Thoracic aorta (tissue), 2 donors: ENCODE measurements at places on chromosomes 13 and 19.

DNA sequence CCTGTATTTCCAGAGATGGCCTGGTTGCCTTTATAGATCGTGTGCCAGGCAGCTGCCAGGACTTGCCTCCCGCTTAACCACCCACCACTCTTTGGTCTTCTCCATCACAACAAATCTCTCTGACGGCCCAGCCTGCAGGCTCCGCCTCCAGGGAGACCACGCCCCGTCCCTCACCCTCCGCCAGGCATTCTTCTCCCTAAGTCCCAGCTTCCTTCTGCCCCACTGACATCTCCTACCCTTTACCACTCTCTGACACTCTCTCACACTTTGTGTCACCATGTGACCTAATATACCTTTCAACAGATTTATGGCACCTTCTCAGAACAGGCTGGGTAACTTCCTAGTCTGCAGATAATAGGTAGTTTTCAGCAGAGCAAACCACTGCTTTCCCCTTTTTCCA, 95.1 kb downstream of the CAB39L start:
- DNase-seq: no peak

GRCh38 chr13:28239374-28239773, 101.0 kb downstream of the PAN3 start:
- no peak for DNase-seq

DNA sequence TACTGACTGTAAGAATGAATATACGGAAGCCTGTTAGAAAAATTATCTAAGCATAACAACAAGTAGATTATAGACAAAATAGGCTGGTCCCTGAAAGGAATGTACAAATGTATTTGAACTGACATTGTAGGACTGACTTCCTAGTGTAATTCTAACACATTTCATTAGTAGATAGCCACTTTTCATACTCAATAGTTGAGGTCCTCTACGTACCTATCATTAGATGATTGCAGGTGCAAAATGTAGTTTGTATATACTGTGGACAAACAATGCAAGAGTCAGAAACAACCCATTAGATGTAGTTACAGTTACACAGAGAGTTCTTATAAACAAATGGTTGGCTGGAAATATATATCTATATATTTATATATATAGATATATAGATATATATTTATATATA, 402.3 kb upstream of the SLITRK6 start:
- no peak for DNase-seq

GRCh38 chr19:48558018-48558684, 6.2 kb downstream of the SULT2B1 start:
- DNase-seq: no peak

- DNase-seq: no peak
Measured at GRCh38 chr19:15439821-15440641, 9.7 kb downstream of the WIZ start.

GRCh38 chr13:43127827-43128226, 104.4 kb downstream of the DNAJC15 start:
- no peak for DNase-seq

- DNase-seq: no peak
Measured at GRCh38 chr13:64928696-64929499, 2301.2 kb downstream of the PCDH9 start.

GRCh38 chr13:109913936-109914510, 127.6 kb upstream of the IRS2 start:
- no peak for DNase-seq

DNA sequence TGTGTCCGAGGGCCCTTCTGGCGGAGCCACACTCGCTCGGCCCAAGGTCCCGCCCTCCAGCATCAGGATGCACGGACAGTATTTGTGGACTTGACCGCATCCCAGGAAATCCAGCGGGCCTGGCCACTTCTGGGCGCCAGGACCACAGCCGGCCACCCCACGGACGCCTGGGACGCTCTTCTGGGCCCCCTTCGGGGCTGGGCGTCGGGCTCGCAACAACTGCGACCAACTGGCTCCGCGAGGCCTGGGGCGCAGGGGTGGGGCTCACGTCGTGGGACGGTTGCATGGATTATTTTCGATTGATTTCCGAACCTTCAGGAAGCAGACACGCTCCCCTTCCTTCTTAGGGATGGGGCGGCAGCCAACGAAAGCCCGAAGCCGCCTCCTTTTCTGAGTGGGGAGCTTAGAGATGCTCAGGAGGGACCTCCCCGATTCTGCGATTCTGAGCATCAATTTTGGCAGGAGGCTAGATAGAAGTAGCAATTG, 521 bp upstream of the NUP58 start:
- DNase-seq: no peak

- DNase-seq: no peak
Measured at GRCh38 chr13:106786006-106786563, 218.1 kb upstream of the ARGLU1 start.

- no peak for DNase-seq
Measured at GRCh38 chr13:58587183-58587582, 955.6 kb downstream of the PCDH17 start.

DNA sequence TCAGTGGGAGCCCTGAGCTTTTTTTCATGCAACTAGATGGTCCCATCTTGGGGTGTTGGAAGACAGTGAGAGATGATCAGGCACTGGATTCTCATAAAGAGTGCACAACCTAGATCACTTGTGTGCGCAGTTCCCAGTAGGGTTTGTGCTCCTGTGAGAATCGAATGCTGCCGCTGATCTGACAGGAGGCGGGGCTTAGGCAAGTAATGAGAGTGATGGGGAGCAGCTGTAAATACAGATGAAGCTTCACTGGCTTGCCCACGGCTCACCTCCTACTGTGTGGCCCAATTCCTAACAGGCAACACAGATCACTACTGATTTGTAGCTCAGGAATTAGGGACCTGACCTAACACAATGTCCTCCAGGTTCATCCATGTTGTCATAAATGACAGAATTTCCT, 43.6 kb upstream of the UBAC2 start:
- DNase-seq: no peak

DNA sequence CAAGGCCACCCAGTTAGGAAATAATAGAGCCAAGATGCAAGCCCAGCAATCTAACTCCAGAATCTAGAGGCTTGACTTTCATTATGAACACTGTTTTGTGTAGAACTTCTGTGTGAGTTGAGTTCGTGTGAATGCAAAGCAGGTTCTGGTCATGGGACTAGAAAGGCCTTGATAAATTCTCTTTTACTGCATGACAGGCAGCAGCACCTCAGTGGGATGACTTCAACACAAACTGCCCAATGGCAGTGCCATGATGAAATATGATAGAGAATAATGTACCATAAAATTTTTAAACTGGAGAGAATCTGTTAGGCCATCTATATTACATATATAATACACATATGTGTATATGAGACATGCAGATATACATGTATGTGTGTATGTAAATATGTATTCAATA, 214.5 kb downstream of the KLF5 start:
- DNase-seq: no peak

- no peak for DNase-seq
Measured at GRCh38 chr19:3433313-3433712, 47.0 kb downstream of the SMIM24 start.

DNA sequence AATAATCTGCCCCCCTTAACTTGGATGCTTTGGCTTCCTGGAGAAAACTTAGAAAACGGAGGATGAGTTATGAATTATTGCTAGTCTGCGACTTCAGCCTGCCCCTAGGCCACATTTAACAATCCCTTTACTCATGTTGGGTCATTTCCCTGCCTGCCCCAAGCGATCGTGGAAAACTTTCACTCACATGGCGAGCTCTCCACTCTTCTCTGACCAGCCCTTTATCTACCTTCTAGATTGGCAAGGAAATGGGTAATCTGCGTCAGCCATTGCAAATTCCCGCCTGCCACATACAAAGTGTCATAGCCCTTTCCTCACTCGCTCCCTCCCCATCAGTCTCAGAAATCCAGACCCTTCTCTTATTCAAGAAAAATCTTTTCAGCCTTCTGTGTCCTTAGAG, 154.3 kb upstream of the IRS2 start:
- DNase-seq: no peak

DNA sequence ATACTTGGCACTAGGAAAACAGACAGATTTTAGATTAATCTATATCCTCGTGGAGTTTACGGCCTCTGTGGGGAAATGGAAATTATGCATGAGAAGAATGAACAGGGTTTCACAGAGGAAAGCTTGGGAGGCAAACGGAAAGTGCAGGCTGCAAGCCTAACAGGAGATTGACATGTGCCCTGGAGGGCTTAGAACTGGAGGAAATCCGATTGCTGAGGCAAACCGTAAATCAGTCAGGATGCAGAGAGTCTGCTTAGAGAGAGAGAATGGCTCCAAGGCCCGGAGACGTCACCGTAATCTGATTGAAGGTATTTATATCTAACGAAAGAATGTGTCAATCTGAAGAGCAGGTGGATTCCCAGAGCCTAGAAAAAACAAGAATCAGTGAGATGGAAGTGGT, 143.2 kb downstream of the KATNAL1 start:
- DNase-seq: no peak

GRCh38 chr13:81320516-81320915, 979.6 kb upstream of the SPRY2 start:
- DNase-seq: no peak

DNA sequence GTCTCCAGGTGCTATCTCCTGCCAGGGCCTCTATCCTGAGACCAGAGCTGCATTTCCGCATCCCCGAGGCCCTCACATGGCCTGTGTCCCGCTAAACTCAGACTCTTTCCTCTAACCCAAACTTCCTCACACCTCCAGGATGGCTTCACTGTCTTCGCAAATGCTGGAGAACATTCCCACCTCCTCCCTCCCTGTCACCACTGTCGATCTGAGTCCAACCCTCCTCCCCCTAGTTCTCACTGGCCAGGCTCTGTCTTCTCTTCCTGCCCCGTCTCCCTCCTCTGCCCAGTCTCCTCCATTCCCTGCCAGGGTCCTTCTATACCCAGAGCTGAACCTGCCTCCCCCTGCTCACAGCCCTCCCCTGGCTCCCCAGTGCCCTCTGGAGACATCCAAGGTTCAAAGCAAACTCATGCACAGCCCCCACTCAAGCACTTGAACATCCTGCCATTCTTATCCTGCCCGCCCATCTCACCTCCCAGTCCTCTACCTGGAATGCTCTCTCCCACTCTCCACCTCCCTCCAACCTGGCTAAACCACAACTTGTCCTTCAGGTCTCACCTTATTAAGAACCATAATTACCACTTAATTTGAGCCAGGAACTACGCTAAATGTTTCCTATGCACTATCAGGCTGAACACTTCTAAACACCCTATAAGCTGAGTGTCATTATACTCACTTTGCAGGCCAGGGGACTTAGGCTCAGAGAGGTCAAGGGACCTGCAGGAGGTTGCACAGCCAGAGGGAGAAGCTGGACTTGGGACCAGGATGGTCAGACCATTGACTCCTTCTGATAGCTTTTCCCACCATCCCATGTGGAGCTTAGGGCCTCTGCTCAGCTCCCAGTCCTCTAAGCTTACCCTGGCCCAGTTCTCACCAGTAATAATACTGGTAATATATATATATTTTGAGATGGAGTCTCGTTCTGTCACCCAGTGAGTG, 961 bp upstream of the VSIG10L start:
- no peak for DNase-seq

GRCh38 chr13:96988441-96988840, 5.8 kb downstream of the OXGR1 start:
- no peak for DNase-seq

DNA sequence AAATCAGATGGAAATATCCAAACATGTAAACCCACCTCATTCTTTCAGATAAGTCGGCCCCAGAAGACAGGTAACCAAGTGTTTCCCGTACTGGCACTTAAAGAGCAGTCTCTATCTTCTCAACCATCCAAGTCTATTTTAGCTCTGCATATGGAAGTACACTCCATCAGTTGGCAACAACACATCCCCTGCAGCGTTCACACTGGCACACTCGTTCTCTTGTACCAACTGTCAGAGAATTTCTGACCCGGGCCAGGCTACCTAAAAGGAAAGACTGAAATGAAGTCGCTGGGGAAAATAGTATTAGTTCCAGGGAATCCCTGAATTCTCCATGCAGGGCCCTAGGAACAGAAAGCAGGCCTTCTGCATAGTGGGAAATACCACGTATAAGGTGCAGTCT, 109.3 kb downstream of the RXFP2 start:
- DNase-seq: no peak
